ENCODE measurements at places on chromosomes 3 and 15.

DNA sequence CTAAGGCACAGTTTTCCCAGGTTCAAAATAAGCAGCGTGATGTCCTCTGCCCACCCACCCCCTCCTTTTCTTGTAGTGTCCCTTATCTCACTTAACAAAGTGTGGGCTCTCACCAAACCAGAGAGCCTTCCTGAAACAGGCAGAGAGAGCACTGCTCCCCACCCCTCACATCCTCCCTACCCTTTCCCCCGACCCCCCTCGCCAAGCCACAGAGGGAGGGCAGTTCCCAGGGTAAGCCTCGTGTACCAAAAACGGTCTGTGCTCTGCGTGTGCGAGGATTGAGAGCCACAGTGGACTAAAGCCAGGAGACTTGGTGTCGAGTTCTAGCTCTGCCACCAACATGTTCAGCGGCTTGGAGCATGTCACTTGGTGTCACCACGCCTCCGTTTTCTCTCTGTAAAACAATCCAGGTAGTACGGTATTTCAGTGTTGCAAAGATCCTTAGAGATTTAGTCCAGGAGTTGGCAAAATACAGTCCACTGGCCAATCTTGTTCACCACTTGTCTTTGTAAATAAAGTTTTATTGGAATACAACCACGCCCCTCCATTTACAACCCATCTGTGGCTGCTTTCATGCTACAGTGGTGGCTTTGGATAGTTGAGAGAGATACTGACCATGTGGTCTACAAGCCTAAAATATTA is 249.9 kb downstream of the OPA1 start:
- DNase-seq: no peak

- no peak for DNase-seq
These were observed 79.7 kb downstream of the IFT80 start for GRCh38 chr3:160319322-160319721.

DNA sequence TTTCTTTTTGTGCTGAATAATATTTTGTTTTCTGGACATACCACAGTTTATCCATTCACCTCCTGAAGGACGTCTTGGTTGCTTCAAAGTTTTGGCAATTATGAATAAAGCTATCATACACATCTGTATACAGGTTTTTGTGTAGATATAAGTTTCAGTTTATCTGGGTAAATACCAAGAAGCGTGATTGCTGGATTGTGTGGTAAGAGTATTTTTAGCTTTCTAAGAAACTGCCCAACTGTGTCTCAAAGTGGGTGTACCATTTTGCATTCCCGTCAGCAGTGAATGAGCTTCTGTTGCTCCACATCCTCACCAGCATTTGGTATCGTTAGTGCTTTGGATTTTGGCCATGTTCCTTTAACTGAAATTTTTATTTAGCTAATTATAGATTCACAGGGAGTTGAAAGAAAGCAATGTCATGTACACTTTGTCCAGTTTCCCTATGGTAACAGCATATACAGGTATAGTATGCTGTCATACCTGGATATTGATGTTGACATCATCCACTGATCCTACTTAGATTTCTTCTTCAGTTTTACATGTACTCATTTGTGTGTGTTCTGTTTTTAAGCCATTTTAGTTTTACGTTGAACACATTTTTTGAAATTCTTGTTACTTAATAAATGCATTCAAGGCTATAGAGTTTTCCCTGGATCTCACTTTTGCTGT is 11.9 kb downstream of the ARID3B start:
- no peak for DNase-seq

GRCh38 chr15:66008940-66009562 is 139.8 kb downstream of the RAB11A start:
- no peak for DNase-seq

GRCh38 chr15:66394915-66395314 is 8.2 kb downstream of the MAP2K1 start:
- no peak for DNase-seq

- no peak for DNase-seq
These were observed 332.9 kb downstream of the ROBO2 start for GRCh38 chr3:77372634-77373346.

DNA sequence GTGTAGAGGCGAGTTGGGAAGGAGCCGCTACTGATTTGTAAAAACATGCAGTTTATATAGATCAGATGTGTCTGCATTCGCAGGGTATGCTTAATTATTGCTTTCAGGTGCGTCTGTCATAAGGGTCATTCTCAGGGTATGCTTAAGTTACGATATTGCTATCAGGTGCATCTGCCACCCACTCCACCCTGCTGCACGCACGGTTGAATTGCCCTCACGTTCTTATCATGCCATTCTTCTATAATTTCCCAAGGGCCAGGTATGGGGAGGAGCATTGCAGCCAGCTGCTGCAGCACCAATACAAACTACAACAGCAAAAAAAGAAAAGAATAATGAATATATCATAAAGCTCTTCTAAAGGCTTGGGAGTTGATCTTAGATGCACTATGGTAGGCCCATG is 230.0 kb downstream of the KBTBD8 start:
- DNase-seq: no peak

DNA sequence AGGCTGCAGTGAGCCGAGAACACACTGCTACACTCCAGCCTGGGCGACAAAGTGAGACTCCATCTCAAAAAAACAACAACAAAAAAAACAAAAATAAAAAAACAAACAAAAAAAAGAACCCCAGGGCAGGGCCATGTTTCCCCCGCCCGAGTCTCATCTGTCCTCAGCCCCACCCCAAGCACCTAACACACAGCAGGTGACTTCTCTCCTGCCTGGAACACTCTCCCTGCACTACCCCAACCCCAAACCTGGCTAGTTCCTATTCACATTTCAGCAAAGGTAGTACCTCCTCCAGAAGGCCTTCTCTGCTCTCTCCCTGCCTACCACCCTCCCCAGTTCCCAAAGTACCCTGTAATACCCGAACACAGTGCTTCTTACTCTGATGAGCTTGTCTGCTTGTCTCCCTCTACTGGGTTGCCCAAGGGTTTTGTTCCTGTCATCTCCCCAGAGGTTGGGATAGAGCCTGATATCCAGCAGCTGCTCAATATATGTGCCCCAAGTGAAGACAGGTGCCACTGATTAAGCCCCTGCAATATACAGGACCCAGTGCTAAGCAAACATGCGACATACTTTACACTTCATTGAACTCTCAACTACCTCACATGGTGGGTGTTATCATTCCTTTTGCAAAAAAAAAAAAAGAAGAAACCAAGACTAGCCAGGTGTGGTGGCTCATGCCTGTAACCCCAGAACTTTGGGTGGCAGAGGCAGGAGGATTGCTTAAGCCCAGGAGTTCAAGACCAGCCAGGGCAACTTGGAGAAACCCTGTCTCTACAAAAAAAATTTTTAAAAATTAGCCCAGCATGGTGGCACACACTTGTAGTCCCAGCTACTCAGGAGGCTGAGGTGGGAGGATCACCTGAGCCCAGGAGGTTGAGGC is 103.6 kb downstream of the DAPK2 start:
- DNase-seq: no peak

DNA sequence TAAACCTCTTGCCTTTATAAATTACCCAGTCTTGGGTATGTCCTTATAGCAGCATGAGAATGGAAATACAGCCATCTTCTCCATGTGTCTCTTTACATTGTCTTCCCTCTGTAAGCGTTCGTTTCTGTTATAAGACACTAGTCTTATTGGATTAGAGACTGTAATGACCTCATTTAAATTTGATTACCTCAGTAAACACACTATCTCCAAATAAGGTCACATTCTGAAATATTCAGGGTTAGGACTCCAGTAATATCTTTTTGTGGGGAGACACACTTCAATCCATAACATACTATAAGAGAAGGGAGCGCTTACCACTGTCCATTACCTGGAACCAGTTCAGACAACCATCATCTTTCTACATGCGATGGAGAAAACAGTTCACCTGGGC is 34.3 kb upstream of the CD47 start:
- no peak for DNase-seq

- no peak for DNase-seq
These were observed 179.9 kb upstream of the NR2E3 start for GRCh38 chr15:71630475-71630809.

GRCh38 chr3:58608648-58609047 is 31.5 kb upstream of the FAM107A start:
- no peak for DNase-seq

DNA sequence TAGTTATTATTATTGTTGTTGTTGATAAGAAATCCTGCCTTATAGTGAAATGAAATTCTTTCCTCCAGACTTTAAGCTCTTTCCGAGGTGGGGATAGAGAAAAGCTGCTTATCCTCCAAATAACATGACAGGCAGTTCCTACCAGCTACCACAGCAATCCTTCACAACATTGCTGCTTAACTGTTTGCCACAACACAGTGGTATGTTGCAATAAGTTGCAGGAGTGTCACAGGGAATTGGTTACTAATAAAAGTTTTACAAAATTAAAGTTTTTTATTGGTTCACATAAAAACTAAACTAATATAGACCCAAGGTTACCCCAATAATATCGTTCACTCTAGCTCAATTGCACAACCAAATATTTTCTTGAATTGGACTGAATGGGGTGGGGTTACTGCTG is 57.4 kb upstream of the ICE2 start:
- no peak for DNase-seq

DNA sequence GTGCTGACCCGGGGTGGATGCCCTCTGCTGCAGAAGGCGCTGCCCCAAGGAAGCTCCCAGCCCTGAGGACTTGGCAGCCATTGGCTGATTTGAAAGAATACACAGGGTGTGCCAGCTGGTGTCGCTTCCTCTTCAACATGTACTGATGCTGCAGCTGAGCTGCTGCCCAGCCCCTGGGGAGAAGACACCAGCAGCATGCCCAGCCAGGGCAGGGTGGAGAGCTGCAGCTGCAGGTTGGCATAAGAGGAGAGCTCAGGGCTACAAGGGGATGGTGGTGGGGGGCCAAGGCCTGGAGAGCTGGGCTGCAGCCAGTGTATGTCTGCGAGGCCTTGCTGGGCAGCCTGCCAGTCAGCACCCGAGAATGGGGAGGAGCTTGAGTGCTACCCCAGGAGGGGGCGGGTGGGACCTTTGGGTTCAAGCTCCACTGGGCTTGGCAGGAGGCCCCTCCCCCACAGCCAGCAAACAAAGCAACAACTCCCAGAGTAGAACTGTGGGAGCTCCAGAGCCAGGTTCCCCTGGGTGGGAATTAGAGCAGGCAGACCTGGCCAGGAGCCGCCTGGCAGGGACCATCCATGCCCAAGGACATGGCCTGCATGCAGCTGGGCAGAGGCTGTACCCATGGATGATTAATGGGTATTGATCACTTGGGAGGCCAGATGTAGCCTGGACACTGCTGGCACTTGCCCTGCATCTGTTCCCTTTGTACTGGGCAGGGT is 9.2 kb upstream of the SEMA4B start:
- no peak for DNase-seq

- no peak for DNase-seq
These were observed 31.2 kb downstream of the RYR3 start for GRCh38 chr15:33341953-33342352.

DNA sequence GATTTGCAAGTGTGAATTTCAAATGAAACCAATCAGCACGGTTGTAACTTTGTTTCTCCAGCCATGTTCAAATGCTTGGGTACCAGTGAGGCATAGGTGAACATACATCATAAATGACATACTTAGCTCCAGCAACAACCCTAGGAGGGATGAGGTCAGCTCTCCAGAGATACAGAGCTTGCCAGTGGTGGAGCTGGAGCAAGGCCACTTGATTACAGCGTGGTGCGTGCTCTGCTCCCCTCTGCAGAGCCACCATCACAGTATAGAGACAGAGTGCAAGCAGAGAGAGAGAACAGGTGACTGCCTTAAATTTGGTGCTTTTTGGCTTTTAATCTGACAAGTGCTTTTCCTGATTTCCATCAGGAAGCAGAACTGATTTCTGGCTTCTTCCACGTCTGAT is 275.1 kb downstream of the PDZRN3 start:
- DNase-seq: no peak

- no peak for DNase-seq
These were observed 62.6 kb upstream of the PDZRN3 start for GRCh38 chr3:73687106-73688004.

GRCh38 chr3:161556941-161557340 is 60.3 kb downstream of the OTOL1 start:
- DNase-seq: no peak

DNA sequence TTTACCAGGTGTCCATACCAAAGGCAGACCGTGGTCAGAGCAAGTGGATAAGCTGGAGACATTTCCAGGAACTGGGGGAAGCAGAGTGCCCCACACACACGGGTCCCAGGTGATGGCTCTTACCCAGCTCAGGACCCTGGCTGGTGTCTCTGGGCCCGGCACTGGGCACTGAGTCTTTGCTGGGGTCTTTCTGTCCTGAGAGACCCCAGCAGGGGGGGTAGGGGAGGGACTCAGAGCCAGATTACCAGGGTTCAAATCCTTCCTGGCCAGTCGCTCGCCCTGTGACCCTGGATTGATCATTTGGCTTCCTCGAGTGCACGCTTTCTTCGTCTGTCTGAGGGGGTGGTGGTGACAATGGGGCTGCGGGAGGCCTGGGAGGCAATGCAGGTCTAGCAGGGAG is 95.7 kb downstream of the PLXNA1 start:
- DNase-seq: no peak

DNA sequence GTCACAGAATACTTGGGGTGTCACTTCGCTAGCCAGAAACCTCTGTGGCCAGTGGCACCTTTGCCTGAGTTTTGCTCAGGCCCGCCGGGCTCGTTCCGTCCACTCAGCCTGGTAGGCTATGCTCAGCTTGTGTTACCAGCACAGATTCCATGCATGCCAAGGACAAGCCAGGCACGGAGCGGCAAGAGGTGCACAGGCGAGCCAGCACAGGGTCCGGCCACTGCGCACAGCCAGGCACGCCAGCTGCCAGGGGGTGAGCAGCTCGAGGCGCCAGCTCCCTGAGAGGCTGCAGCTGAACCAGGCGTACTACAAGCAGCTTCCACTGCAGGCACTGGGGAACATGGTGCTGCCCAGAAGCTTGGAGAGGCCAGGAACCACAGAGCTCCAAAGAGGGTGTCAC is 14.7 kb downstream of the PCYT1A start:
- DNase-seq: no peak

- peak; percentile 88 for DNase-seq
These were observed 84.0 kb upstream of the TRA2B start for GRCh38 chr3:186021673-186022362.

GRCh38 chr3:182969277-182969676 is 11.1 kb downstream of the DCUN1D1 start:
- DNase-seq: peak; percentile 46

- DNase-seq: no peak
These were observed 1.3 kb upstream of the IL16 start for GRCh38 chr15:81195339-81195864.

DNA sequence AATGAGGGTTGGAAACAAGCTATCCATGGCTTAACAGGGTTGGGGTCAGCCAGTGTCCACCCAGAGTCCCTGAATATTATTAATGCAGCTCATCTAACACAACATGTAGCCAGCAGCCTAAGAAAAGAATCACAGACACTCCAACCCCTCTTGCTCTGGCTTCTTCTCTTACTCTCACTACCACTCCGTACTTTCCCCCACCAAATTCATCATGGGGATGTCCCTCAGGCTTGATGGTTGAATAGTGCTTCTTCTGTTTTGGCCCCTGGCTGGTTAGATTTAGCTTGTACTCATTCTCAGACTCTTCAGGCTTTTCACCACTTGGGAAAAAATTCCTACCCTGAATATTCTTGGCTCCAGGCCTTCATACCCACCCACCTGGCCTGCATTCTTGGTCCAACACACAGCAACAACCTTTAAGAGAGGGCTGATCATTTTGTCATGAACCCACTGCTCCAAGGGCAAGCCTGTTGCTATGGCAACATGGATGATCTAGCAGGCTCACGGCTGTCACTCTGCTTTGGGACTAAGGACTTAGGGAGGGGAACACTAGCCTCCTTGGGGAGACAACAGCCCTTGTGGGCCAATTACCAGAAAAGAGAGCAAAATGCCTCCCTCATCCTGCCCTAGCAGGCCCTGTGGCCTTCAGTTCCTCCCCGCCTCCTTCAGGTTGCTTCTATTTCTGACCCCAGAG is 9.4 kb upstream of the MED12L start:
- DNase-seq: no peak

Measured in brain microvascular endothelial cell (primary cell).